ENCODE measurements at places on chromosomes 4 and X.

DNA sequence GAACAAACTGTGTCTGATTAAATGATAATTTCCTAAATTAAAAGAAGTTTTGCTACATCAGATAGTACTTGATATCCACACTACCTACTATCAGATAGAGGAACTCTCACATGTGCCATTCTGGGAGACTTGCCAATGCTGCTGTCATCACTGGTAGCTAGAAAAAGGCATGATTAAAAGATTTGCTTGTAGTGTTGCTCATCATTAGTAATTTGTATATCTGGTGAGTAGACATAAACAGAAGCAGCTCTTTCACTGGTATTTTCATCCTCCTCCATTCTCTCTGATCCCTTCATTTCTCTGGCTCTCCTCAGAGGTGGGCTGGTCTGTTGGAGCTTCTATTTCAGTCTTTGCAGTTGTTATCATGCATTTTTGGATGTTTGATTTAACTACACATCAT is 56.0 kb downstream of the SPRY1 start:
- DNase-seq = no peak

DNA sequence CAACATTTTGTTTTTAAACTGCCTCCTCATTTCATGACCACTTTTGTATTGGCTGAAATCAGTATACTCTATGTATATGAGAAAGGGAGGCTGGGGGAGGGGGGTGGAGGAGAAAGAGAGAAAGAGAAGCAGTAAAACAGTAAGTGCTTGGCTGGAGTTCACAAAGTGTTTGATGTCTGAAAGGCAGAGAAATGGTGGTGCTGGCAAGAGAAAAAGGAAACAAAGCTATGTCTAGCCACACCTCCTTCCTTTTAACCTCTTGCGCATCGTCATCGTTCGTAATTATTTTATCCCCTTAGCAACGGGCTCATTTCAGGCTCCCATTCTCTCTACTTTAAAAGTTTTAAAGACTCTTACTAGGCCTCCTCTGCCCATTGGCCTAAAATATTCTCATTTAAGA is 25.6 kb downstream of the RPA4 start:
- DNase-seq = no peak

DNA sequence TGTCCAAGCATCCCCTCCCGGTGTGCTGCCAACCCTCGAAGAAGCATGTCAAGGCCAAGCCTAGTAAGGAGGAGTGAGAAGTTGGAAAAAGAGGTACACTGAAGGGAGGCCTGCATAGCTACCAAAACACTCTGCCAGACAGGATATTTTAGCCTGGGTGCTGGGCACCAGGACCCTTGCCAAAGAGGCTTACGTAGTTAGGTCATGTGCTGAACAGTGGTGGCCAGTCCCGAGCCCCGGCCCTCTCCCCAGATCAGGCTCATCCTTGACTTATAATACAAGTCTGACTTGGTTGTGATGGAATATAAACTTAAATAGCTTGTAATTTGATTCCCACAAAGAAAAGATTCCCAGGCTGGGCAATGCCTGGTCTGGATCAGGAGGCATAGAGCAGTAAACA is 149.3 kb downstream of the ARHGEF9 start:
- no peak for DNase-seq

DNA sequence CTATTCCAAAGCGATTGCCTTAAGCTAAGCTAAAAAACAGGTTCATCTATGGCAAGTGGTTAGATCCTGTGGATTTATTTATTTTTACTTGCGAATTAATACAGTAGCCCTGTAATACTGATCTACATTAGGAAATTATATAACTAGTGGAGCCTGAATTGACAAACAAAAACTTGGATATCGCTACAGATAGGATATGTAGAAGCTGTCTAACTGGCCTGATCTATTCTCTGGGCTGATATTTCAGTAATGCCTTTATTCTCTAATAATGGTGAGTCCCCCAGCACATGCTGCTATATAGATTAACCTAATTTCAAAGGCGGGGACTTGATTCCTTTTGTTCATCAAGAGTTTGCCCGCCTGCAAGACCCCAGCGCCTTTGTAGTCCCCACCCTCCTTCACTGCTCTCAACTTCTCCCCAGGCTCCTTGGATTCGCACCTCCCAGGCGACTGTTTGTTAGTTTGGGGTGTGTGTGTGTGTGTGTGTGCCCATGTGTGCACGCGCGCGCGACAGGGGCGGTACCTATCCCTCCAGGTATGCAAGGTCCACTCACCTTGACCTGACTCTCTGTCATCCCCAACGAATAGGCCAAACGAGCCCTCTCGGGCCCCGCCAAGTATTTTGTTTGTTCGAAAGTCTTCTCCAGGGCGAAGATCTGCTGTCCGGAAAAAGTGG is 3.8 kb downstream of the NKX6-1 start:
- DNase-seq = no peak

GRCh38 chrX:42399632-42400024 is 378.3 kb downstream of the PPP1R2C start:
- DNase-seq = no peak

GRCh38 chr4:40132816-40133215 is 64.0 kb upstream of the RHOH start:
- no peak for DNase-seq

DNA sequence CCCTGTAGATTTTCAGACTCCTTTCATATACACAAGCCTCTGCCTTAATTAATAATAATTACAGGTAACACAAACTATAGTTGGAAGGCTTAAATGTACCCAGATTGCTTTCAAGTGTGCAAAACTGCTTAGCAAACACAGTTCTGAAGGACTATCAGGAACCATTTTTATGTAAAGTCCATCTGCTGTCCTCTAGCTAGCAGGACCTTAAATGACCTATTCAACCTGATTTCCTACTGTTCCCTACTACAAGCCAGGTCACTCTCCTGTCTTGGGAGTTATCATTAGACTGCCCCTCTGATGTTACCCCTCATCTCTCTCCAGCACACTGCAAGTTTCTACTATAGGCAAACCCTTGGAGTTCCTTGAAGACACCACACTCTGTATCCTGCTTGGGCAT is 157.3 kb downstream of the GBA3 start:
- no peak for DNase-seq

DNA sequence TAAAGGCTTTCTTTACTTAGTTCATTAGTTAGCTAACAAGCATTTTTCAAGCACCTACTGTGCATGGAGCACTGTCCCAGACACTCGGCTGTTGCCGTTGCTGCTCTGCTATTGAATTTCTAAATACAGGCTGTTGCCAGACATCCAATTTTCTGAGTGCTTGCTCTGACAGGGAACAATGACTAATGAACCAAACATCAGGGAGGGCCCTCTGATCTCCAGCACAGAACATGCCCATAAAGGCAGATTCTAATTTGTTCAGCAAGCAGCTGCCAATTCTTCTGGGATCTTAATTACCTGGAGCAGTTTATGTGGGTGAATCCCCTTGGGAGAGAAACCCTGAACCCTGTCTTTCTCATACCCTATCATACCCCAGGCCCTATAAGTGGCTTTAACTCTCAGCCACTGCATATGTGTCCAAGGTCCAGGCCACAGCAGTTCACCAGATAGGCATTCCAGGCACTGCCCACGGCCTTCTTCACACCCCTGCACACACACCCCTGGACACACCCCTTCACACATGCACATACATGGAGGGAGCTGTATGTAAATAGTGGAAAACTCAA is 27.9 kb downstream of the TSC22D3 start:
- DNase-seq = no peak

GRCh38 chr4:22532896-22533295 is 17.0 kb upstream of the ADGRA3 start:
- DNase-seq = no peak

DNA sequence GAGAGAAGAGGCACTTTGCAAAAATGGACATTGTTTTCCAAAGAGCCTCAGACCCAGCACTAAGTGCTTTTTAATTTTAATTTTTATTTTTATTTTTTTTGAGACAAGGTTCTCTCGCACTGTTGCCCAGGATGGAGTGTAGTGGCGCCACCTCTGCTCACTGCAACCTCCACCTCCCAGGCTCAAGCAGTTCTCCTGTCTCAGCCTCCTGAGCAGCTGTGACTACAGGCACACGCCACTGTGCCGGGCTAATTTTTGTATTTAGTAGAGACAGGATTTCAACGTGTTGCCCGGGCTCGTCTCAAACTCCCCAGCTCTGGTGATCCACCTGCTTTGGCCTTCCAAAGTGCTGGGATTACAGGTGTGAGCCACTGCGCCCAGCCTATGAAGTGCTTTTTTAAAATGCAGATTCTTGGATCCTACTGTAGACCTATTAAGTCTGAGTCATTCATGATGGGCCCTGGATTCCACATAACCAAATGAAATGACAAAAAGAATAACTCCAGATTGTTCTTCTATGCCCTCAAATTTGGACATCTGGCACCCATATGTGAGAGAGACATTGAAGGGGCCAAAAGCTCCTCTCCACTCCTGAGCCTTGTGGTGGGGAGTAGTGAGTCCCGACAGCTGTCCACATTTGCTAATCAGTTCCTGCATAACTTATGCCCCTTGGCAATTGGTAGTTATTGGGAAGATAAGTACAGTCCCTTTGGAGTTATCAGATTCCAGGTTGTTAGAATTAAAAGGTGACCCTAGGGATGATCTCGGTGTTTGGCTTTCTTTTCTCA is 3.6 kb downstream of the NOCT start:
- DNase-seq = no peak

DNA sequence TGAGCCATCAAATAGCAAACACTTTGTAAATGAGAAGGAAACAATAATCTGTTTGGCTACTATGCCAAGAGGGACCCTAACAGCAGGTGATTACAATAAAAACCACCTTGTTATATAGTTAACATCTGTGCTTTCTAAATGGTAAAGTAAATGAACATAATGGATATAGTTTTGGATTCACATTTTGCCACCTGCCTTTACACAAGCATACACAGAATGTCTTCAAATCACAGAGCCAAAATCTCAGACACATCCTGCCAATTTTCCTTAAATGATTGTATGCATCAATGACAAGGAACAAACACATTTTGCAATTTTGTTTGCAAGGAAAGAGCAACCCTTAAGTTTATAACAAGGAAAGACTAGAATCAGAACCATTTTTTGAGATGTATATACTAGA is 334.2 kb downstream of the FSTL5 start:
- DNase-seq = no peak

DNA sequence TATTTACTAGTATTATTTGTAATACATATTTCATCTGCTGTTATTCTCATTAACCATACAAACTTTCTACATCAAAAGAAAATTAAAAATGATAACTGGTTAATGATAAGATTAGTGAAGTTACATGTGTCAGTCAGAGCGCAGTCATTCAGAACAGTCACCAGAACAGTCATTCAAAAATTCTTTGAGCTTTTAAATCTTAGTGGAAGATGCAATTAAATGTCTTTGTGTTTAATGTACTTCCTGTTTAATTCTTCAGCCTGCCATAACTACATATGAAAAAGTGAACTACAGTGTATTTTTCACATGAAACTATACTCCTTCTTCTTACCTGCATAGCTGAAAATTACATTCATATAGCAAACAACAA is 179.7 kb upstream of the NDST4 start:
- DNase-seq = no peak

DNA sequence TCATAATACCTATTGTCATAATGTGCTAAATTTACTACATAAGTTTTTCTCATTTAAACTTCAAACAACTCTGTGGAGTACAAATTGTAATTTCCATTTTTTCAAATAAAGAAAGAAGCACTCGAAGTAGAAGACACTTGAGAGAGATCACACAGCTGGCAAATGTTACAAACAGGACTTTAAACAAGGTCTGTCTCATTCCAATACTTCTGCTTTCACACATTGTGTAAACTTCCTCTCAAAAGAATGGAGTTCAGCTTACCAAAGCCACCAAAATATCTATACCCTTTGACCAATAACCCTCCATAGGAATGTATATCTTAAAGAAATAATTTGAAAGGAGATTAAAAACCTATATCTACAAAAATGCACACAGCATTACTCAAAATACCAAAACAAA is 88.3 kb downstream of the OPHN1 start:
- no peak for DNase-seq

DNA sequence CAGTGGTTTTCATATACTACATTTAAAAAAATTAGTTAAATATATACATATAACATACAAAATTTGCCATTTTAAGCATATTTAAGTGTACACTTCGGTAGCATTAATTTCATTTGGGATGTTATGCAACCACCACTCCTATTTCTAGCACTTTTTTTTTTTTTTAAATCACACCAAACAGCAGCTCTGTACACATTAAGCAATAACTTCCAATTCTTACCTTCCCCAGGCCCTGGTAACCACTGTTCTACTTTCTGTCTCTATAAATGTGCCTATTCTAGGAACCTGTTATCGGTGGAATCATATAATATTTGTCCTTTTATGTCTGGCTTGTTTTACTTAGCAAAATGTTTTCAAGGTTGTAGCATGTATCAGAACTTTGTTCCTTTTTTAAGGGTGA is 39.1 kb downstream of the TMEM164 start:
- DNase-seq = no peak

DNA sequence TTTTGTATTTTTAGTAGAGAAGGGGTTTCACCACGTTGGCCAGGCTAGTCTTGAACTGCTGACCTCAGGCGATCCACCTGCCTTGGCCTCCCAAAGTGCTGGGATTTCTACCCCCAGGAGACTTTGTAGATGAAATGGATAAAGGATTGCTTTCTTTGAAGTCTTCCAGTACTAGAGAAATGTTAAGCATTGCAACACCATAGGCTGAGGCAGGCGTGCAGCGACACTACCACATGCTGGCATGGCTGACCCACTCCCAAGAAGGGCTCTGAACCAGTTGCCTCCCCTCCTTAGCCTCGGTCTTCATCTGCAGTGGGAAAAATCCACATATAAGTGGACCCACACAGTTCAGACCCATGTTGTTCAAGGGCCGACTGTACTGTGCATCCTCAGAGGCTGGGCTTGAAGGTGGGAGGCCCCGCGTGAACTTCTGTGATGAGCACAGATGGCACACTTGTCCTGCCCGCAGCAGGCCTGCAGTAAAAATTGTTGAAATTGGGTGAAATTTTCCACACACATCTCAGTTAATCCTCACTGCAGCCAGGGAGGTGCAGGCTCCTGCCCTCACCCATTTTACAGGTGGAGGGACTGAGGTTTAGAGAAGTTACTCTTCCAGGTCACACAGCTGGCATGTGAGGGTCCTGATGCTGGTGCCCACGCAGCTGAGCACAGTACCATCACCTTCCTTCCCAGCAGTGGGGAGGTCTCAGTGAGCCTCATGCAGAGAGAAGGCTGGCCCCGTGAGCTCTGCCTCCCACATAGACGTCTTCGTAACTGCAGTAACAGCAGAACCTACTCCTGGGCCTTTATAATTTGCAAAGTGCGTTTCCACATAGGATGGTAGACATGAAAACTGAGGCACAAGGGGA is 35.5 kb downstream of the HTRA3 start:
- DNase-seq = no peak

GRCh38 chr4:85005865-85006377 is 39.4 kb upstream of the WDFY3 start:
- DNase-seq = no peak

DNA sequence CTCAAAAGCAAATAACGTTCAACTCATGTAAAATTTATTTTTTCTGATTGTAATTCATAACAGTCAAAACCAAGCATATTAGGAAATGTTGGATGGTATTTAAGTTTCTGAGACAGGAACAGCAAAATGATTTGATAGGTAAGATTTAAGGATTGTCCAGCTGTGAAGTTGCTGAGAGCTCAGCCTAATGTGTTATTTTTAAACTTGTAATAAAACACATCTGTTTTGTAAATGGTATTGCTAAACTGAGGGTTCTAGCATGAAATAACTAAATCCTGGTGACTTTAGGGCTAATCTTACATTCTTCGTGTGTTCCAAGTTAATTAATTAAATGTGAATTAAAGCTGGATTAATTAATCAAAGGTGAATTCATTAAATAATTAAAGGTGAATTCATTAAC is 13.3 kb downstream of the TLR10 start:
- no peak for DNase-seq
